ENCODE measurements at places on chromosomes 3 and 15.

- DNase-seq, result no peak
These were observed 20.2 kb downstream of the NIPA1 start for GRCh38 chr15:22806664-22807063.

DNA sequence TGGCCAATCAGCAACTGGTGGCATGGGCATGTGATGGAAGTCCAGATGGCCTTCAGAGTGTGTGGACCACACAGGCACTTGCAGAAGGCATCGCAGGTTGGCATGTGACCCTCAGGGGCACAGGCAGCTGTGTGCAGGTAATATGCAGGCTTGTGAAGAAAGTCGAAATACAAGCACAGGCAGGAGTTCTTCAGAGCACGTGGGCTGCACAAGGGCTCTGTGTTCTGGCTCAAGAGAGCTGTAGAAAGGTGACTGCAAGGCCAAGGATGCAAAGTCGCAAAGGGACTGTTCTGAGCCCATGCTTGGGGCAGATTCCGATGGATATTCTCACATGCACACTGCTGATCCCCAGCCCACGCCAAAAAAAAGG, 8.3 kb downstream of the LRRC2 start:
- no peak for DNase-seq

DNA sequence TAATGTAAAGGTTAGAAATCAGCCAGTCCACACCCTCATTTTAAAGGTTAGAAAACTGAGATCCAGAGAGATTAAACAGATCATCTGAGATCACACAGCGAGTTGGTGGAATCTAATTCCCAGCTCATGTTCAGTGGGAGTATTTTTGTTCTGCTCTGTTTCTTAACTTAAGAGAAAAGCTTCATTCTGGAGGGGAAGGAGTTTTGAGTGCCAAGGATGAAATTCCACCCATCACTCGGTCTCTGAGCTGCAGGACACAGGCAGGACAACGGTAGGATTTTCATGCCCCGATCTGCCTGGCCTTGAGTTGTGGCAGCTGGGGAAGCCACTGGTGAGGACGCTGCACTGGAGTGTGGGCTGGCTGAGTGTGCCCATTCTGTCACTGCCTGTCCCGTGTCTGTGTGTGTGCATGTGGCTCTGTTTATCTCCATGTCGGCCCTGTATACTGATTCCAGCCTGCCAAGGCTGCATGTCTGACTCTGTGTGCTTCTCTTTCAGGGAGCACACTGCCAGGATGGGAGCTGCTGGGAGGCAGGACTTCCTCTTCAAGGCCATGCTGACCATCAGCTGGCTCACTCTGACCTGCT, 94.3 kb downstream of the CEMIP start:
- no peak for DNase-seq

GRCh38 chr15:56765251-56765650, 31.9 kb upstream of the ZNF280D start:
- DNase-seq, result no peak

- no peak for DNase-seq
These were observed 323.5 kb downstream of the ERC2 start for GRCh38 chr3:56144805-56145204.

GRCh38 chr15:74782259-74783071, 585 bp downstream of the CSK start:
- no peak for DNase-seq

DNA sequence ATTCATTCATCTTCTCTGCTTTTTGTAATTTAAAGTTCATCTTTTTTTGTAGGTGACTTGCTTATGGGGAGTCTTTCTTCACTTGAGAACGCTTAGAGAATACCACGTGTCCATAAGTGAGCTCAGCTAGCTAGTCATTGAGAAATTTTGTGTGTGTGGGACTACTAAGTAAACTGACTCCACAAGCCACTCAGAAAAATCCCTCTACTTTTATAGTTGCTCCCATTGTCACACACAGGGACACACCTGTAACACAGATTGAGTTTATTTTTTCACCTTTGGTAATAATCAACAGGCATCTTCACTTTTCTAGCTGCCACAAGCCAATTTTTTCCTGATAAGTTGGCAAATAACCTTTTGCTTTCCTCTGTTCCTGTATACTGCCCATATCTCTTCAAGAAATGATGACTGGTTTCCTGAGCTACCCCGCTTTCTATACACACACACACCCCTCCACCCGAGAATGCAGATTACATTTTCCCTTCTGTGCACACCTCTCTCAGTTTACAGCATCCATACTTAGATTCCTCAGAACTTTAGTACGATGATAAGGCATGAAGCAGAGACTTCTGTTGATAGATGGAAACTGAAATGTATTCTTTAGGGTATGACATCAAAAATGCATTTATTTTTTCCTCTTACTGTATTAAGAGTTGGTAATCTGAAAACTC, 4.6 kb downstream of the TSC22D2 start:
- DNase-seq, result no peak

DNA sequence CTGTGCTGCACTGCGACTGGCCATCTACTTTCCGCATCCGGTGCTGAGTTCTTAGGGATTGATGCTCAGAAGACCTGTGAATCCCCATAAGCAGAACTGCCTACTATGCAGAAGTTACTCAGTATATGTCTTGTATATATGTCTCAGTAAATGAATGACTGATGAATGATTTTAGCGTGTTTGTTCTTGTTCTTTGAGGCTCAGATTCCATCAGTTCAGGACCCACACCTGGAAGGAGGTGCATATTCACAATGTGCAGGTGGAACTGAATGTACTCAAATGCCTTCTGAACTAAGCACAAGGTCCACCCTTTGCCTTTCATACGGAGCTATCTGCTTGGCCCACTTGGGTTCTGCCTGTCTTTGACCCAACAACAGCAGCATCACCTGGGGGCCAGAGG, 19.8 kb downstream of the TNFAIP8L3 start:
- DNase-seq, result no peak

- no peak for DNase-seq
These were observed 7.3 kb downstream of the VWA5B2 start for GRCh38 chr3:184236636-184237035.

DNA sequence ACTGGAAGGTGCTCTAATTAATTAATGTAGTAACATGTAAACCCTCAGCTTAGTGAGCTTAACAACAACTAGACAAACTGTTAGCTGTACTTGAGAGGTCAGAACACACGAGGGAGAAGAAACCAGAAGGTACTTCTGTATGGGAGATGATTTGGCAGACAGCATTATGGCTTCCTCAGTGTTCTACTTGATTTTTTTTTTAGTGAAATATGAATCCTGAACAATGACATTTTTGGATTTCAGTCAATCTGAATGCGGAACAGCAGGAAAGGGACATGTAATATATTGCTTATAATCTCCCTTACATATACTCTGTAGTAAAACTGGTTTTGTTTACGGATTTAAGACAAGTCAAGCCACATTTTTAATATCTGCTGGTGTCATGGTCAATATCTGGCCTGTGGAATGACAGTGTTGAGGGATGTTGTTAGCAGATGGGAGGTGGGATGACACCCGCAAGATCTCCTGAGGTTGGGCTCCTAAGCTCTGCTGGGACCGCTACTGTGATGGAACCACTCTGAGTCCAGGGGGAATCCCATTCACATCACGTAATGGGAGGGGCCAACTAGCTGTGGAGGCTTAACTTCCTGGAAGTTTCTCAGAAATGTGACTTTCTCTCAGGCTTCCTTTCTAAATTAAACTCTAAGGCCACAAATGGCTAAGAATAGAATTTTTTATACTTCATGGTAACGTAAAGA, 18.7 kb downstream of the TNFAIP8L3 start:
- no peak for DNase-seq

GRCh38 chr15:69320977-69321554, 22.4 kb downstream of the PAQR5 start:
- no peak for DNase-seq
